Hematopoietic multipotent progenitor cell treated with erythropoietin and hydrocortisone succinate and interleukin-3 and kit ligand, for 4 days (in vitro differentiated cells): ENCODE measurements at places on chromosomes 3 and 15.

- DNase-seq: peak; percentile 88
Measured at GRCh38 chr3:30112902-30113484, 493.4 kb upstream of the TGFBR2 start.

GRCh38 chr15:39873978-39874377, 46.1 kb downstream of the GPR176 start:
- DNase-seq: no peak

GRCh38 chr3:139299261-139300132, 44.3 kb upstream of the MRPS22 start:
- peak; percentile 21 for DNase-seq

- DNase-seq: no peak
Measured at GRCh38 chr3:64321747-64322146, 96.5 kb upstream of the PRICKLE2 start.

DNA sequence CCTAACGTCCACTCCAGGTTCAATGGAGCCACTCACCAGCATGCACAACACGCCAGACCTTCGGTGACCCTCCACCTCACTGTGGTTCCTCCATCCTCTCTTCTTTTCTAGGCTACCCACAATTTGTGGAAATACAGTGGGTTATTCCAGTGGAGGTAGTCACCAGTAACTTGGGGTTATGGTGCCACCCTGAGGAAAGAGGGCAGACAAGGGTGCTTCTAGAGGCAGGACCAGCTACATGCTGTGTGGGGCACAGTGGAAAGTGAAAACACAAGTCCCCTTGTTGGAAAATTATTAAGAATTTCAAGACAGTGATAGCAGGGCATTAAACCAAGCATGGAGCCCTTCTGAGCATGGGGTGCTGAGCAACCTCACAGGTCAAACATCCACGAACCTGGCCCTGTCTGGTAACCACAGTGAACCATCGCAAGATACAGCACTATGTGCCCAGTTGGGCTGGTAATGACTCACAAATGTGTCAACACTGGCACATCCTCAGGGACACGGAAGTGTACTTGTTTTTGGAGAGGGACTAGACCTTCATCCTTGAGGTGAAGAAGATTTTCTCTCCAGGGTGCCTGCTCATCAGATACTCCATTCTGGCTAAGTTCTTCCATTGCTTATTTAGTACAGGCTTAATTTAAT, 166.7 kb downstream of the STT3B start:
- DNase-seq: peak; percentile 29

- peak; percentile 33 for DNase-seq
Measured at GRCh38 chr3:101202640-101203039, 117.7 kb downstream of the IMPG2 start.

- no peak for DNase-seq
Measured at GRCh38 chr3:65354880-65355279, 667.1 kb upstream of the ADAMTS9 start.

DNA sequence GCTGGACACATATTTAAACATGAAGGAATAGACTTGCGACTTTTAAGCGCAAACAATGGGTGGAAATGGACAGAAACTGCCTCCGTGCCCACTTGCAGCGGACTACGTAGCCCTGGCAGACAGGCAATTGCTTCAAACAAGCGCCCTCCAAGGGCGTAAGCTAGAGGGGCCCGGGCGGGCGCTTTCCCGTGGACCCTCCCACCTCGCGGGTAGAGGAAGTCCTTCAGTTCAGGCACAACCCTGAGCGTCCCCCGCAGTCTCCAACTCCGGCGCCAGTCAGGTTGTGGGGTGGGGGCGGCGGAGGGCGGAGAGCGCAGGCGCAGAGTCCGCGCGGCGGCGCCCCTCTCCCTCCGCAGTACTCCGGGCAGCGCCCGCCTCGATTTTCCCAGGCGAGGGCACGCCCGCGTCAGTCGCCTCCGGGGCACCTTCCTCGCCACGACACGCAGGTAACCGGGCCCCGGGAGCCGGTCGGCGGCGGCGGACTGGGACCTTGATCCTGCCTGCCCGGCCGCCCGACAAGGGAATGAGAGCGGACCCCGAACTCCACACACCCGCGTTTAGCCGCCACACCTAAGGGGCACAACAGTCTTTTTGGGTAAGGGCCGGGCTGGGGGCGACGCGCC, at the start of gene SLC35G2:
TSS of gene SLC35G2 (plus strand) at position 358 of the 623 bp plus-strand sequence. CDS start 35,335 bp downstream, outside the sequence.
- peak; percentile 82 for DNase-seq

GRCh38 chr15:39200586-39200985, 380.3 kb upstream of the THBS1 start:
- DNase-seq: no peak

- DNase-seq: no peak
Measured at GRCh38 chr15:101398247-101398646, 91.3 kb downstream of the PCSK6 start.

DNA sequence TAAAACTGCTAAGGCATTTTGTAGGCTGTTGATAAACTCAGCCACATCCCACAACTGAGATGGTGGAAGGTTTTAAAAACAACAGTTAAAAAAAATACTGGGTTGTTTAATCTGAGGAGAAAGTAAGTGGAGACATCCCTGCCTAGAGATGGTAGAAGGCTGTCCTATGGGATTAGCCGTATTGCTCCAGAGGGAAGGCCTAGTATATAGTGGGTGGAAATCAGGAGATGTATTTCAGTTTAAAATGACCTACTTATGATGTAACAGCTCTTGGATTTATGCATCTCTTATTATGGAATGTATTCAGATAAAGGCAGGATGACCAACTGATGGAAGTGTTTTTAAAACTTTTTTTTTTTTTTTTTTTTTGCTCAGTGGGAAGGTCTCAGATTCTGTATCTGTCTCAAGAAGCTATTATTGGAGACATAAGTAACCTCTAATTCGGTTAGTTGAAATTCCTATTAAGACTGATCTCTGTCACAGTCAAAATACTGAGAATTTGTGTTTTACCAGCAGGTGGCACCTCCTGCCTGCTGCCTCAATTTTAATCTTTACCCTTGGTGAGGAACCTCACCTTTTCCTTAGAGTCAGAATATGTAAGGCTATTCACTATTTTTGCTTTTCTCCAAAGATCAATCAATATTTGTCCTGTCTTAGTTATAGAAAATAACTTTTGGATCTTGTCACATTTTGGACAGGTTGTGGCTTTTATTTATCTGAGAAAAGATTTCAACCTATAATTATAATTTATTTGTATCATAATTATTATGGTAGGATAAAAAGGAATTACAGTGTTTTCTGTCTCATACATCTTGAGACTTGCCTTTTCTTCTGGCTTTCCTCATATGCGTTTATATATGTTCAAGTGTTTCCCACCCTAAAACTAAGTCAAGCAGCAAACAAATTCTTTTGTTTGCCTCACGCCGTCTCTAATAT, 63.0 kb downstream of the VPS8 start:
- DNase-seq: peak; percentile 73

DNA sequence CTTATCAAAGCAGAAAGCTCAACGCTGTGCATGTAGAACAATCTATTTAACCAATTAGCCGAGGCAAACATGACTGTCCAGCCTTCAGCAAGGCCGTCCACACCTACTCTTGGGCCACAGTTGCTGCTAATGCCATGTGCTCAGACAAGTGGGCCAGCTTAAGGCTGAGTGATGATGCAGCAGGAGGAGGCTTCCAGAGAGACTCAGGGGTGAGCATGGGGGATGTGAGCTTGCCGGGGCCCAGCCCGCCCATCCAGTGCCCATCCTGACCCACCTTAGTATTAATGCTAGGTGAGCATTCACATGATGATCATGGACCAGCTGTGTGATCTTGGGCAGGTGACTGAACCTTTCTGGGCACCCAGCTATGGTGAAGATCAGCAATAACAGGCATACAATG, 150.1 kb downstream of the TPRA1 start:
- no peak for DNase-seq

DNA sequence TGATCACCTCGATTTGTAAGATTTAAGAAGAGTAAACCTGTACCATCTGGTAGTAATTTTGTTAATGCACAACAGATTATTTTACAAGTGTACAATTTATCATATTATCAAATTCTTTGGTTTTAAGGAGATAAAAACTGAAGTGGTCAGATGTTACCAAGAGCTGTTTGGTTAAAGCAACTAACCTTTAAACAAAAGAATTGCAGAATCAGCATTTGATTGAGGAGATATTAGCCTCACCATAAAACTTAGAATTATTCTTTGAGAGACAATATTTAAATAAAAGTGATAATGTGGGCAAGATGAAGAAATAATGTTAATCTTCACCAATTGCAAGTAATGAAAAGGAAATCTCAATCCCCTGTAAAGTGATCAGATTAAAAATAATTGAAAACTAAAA, 1034.9 kb downstream of the ROBO1 start:
- DNase-seq: no peak

- no peak for DNase-seq
Measured at GRCh38 chr3:50551681-50552435, 15.7 kb downstream of the C3orf18 start.

DNA sequence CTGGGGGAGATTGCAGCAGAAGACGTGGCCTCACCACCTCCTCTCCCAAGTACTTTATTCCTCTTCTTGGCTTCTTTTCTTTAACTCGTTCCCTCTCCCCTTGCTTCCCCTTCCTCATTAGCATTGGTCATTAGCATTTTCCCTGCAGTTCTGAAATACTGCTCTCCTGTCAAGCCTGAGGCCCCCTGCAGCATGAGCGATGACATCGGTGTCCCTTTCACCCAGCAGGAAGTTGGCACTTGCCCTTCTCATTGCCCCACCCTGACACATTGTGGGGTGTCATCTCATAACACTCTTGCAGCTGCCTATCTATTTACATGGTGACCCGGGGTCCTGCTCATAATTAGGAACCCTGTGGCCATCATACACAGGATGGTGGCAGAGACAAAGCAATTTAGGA, 167.1 kb downstream of the ARRDC4 start:
- no peak for DNase-seq

DNA sequence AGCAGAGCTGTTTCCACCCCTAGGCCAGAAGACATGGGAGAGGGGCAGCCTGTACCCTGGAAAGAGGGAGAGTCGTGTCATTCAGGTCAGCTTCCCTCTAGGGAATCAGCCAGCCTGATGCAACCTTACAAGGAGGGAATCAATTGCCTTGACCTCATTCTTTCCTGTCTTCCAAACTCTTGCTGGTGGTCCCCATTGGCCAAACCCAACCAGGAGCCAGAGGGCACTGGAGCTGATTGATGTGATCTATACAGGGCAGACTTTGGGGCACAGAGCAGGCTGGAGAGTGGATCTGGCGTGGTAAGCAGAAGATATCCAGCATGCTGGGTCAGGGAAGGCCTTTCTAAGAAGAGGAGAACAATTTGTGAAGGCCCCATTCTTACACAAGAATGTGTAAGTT, 19.1 kb upstream of the MAGEF1 start:
- DNase-seq: no peak

DNA sequence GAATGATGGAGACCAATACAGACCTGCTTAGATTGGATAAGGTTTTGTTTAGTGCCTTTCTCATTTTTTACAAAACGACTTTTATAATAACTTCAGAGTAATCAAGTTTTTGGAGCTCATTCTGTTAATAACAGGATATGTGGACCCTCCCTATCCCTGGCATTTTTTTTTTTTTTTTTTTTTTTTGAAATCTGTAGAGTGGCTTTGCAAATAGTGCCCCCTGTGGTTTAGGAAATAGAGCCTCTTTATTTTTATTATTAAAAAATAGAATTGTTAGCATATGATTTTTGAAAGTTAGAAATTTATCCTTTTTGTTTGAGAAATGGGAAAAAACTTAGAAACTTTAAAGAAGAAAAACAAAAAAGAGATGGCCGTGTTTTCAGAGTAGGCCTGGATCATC, 11.4 kb downstream of the SKIL start:
- peak; percentile 53 for DNase-seq

- no peak for DNase-seq
Measured at GRCh38 chr3:110624576-110624975, 447.0 kb upstream of the NECTIN3 start.

DNA sequence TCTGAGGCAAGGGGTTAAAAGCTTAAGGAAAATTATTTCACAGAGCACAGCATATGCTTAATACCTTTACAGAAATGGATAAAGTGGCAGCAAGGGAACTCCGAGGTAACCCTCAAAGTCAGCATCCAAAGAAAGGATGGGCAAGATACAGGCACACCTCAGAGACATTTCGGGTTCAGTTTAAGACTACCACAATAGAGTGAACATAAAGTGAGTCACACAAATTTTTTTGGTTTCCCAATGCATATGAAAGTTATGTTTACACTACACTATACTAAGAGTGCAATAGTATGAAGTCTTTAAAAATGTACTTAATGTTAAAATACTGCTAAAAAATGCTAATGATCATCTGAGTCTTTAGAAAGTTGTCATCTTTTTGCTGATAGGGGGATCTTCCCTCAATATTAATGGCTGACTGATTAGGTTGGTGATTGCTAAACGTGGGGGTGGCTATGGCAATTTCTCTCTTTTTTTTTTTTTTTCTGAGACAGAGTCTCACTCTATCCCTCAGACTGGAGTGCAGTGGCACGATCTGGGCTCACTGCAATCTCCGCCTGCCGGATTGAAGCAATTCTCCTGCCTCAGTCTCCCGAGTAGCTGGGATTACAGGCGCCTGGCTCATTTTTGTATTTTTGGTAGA, 10.0 kb downstream of the UBR1 start:
- DNase-seq: peak; percentile 17

- no peak for DNase-seq
Measured at GRCh38 chr15:32700501-32701150, 17.2 kb upstream of the GREM1 start.

DNA sequence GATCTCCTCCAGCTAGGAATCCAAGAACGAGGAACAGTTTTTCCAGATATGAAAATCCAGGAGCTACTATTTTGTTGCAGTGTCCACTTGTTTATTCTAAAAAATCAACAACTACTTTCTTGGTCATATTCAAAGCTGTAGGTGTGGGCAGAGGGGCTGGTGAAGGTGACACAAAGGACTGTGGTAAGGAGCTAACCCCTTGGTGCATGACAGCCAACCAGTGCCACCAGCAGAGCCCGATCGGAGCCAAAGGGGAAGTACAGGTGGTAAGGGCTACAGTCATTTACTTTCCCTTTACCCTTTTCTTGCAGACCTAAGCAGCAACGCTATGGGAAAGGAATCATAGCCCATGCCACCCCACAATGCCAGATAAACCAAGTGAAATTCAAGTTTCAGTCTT, 30.7 kb downstream of the PLA1A start:
- peak; percentile 31 for DNase-seq

DNA sequence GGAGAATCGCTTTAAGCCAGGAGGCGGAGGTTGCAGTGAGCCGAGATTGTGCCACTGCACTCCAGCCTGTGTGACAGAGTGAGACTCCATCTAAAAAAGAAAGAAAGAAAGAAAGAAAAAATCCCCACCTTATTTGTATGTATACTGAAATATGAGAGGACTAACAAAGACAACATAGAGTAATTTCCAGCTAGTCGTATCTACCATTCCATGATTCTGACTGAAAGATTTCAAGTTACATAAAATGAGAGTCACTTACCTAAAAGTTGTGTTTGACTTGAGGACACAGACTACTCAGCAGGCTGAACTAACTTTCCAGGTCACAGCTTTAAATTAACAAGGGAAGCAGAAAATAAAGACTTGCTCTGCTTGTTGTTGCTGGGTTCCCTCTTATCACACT, 18.8 kb upstream of the PRKCI start:
- DNase-seq: no peak
